Activated CD4-positive, alpha-beta T cell treated with anti-CD3 and anti-CD28 coated beads for 1 hour (primary cell): ENCODE measurements at places on chromosomes 5 and 9.

GRCh38 chr9:86355814-86356213 lies 1.6 kb upstream of the TUT7 start:
- DNase-seq = no peak

- DNase-seq = peak; percentile 9
Observed at GRCh38 chr9:110048976-110049698, 158.8 kb downstream of the C9orf152 start.

- no peak for DNase-seq
Observed at GRCh38 chr5:95613514-95613913, 6.4 kb upstream of the GPR150 start.

GRCh38 chr5:146716636-146717035 lies 161.9 kb downstream of the PPP2R2B start:
- no peak for DNase-seq

DNA sequence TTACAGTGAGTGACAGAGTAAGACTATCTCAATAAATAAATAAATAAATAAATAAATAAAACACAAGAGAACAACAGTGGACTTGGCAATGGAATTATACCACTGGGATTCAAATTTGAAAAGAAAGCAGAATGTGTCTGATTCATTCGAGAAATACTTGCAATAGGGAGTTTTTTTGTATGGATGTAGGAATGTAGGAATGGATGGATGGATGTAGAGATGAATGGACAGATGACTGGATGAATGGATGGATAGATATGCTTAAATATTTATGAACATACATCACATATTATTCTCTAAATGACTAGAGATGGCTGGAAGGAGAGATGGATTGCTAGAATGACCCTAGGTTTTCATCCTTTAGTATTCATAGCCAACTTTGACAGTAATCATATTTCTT lies 22.0 kb upstream of the CEMIP2 start:
- no peak for DNase-seq

- no peak for DNase-seq
Observed at GRCh38 chr5:2001300-2001699, 118.6 kb upstream of the IRX4 start.

DNA sequence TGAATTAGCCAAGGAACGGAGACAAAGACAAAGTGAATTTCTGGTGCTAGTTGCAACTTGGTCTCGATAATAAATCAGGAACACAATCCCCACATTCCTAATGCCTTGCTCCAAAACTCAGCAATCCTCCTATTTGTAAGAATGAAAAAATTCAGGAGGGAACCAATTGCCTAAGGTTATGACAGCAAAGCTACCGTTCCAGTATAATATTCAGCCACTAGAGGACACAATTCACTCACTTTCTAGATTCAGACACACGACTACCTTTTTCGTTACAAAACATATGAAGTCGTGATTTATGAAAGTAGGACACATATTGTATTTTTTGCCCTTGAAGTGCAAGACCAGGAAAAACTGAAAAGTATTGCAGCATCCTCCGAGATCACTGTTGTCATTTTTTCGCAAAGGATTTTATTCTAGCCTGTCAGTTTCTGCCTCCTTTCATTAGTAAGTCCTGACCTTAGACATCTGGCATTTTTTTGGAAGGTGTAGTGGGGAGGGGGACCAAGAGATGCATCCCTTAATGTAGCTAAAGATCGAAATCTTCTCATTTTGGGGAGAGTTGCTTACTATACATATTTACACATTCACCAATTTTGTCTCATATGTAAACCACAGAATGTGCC lies 133.1 kb downstream of the DOCK8 start:
- DNase-seq = no peak

DNA sequence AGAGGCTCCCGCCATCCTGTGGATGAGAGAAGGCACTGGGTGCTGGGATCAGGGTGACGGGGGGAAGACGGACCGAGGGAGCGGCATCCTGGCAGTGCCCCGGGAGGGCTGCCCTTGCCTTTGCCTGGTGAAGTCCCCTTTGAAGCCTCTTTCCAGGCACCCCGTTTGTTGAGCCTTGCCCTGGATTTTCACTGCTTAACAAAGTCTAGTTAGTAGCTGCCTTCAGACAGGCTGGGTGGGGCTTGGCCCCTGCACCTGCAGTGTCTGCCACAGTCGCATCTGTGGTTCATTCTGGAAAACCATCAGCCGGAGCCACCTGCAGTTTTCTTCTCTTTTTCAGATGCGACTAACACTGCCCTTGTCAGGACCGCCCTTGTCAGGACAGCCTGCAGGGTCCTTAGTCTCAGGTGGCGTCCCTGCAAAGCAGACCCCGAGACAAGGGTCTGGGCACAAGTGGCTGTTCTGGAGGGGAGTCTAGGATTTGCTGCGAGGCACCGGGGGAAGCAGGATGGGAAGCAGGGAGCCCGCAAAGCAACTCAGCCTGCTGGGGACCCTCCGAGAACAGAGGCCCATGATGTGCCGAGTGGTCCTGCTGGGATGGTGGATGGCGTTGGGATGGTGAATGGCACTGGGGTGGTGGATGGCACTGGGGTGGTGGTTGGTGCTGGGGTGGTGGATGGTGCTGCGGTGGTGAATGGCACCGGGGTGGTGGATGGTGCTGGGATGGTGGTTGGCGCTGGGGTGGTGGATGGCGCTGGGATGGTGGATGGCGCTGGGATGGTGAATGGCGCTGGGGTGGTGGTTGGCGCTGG lies 147.9 kb upstream of the COL5A1 start:
- no peak for DNase-seq

- DNase-seq = no peak
Observed at GRCh38 chr5:109701792-109702191, 12.1 kb downstream of the MAN2A1 start.
